ENCODE measurements at places on chromosomes 3 and 15.

- peak; percentile 25 for DNase-seq
These were observed 61.6 kb downstream of the TPRG1 start for GRCh38 chr3:189233225-189233858.

- DNase-seq, result no peak
These were observed 355.8 kb downstream of the MCTP2 start for GRCh38 chr15:94587113-94587512.

- peak; percentile 3 for DNase-seq
These were observed 208.3 kb downstream of the TBC1D2B start for GRCh38 chr15:77869021-77869895.

GRCh38 chr15:85607842-85608241 is 186.9 kb downstream of the KLHL25 start:
- DNase-seq, result no peak

GRCh38 chr15:60634815-60635214 is 155.9 kb upstream of the ICE2 start:
- DNase-seq, result no peak

DNA sequence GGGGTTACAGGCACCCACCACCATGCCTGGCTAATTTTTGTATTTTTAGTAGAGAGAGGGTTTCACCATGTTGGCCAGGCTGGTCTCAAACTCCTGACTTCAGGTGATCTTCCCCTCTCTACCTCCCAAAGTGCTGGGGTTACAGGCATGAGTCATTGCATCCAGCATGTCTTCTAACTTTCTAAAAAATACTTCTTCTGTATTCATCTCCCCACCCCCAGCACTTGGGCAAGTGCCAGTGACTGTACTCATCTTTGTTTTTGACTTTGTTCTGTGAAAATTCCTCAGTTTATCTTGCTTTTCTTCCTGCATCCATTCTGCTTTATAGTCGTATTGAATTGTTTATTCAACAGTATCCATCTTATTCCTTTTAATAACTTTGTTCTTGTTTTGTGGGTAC is 47.6 kb downstream of the ARIH1 start:
- DNase-seq, result no peak

GRCh38 chr3:173976281-173976680 is 578.7 kb downstream of the NLGN1 start:
- no peak for DNase-seq

DNA sequence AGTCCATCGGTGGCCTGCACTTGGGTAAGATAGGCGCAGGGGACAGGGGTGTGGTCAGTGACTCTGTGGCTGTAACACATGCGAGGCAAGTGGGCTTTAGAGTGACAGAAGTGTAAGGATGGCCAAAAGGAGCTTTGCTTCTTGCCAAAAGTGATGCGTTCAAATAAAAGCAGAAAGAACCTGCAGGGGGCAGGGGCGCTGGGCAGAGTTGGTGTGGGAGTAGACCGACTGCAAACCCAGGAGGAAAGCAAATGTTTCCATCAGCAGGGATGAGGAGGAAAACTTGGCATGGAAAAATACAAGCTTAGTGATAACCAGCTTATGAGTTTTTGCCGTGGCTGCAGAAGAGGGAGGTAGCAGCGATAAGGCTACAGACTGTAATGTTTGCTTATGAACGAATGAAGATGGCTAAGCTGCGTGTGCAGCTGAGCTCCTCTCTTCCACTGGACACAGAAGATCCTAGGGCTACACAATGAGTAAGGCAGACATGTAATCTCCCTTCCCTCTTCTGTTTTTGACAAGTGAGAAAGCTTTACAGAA is 149.4 kb downstream of the WNT5A start:
- DNase-seq, result no peak

- DNase-seq, result no peak
These were observed 14.5 kb upstream of the VGLL4 start for GRCh38 chr3:11658180-11658579.

DNA sequence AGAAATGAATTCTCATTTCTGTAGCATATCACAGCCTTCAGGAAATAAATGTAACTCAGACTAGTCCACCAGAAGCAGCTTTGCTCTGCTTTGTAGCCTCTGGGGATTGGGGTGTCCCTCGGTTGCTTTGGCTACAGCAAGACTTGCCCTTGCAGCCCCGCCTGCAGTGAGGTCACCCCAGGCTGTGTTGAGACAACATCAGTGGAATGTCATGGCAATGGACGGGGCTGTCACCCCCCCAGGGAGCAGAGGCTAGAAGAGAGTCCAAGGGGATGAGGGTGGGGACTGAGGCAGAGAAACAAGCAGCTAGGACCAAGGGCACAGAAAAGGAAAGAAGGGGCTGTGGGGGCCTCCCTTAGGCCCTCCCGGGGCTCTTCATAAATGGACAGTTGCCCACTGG is 854 bp downstream of the CLEC3B start:
- DNase-seq, result peak; percentile 88

GRCh38 chr15:33200444-33200843 is 5.9 kb upstream of the FMN1 start:
- no peak for DNase-seq

DNA sequence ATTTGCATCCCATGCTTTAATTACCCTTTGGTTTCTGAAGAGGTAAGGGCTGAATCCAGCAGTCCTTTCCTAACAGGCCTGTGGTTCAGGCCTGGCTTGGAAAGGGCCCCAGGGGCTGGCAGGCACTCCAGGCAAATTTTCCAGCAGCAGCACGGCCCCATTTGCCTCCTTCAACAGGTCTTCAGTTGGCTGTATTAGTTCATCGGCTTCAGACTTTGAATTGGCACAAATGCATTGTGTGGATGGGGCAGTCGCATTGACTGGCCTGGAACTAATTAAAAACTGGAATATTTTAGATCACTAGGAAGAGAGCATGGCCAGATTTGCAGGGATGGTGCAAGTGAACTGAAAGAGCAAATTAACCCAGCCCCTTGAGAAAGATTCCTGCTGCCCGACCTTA is 207.8 kb upstream of the MCTP2 start:
- no peak for DNase-seq

GRCh38 chr3:187833799-187834578 is 88.7 kb upstream of the BCL6 start:
- DNase-seq, result no peak

DNA sequence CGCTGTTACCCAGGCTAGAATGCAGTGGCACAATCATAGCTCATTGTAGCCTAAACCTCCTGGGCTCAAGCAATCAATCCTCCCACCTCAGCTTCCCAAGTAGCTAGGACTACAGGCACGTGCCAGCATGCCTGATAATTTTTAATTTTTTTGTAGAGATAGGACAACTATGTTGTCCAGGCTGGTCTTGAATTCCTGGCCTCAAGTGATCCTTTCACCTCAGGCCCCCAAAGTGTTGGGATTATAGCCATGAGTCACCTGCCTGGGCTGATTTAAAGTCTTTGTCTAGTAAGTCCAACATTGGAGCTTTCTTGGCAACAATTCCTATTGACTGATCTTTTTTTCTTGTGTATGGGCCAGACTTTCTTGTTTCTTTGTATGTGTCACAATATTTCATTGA is 28.1 kb downstream of the SPINK8 start:
- DNase-seq, result no peak

DNA sequence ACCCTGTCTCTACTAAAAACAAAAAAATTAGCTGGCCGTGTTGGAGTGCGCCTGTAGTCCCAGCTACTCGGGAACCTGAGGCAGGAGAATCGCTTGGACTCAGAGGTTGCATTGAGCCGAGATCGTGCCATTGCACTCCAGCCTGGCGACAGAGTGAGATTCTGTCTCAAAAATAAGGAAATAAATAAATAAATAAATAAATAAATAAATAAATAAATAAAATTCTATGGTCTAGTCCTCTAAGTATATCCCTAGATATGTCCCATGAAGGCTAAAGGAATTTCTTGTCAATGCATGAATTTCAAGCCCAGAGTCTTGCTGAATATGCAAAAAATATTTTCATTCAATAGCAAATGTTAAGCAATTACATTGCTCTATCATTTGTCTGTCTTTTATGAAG is 149.0 kb downstream of the EPHA3 start:
- no peak for DNase-seq

DNA sequence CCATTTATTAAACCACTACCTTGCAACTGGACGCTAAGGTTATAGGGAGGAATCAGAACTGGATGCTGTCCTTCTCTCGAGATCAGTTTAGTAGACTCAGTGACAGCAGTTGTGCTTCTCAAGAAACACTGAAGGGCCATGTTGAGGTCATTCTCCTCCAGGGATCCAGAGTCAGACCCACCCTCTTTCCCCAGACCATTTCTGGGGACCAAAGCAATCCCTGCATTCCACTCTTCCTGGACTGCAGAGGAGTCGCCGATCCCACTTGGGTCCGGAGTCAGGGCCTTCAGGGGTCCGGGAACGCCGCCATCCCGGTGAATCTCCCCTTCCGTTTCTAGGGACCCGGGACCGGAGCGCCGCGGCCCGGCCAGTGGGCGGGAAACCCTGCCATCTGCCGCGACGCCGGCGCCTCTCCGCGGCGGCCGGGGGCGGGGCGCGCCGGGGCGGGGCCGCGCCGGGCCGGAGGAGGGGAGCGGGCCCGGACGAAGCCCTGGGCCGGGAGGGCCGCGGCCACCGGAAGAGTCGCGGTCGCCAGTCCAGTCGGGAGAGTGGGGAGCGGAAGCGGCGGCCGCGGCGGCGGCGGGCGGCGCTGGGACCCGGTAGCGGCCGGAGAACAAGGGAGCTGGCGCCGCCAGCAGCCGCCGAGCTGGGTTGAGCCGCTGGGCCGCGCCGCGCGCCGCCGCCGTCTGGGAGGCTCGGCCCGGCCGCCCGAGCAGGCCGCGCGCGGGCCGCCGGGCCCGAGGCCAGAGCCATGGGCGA is at the start of gene DVL3:
Gene DVL3 (plus strand): TSS at position 493 of the 759 bp plus-strand sequence. CDS start 259 bp downstream, at position 752.
- peak; percentile 78 for DNase-seq

- DNase-seq, result no peak
These were observed 42.0 kb downstream of the CRYBG3 start for GRCh38 chr3:97863775-97864174.

DNA sequence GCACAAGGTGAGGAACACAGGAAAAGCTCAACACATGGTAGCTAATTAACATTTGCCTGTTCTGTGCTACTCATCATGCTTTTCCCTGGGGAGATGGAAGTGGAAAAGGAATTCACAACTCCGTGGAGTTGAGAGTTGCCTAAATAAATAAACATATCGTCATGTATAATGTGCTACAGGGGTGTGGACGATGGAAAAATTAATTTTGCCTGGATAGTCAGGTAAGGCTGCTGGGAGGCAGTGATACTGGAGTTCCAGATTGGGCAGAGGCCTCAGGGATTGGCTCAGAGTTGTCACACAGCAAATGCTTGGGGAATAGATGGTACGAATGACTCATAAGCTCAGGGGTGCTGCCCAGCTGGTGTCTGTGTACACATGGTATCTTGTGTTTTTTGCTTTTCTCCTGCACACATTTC is 3.1 kb upstream of the ABHD6 start:
- DNase-seq, result no peak

DNA sequence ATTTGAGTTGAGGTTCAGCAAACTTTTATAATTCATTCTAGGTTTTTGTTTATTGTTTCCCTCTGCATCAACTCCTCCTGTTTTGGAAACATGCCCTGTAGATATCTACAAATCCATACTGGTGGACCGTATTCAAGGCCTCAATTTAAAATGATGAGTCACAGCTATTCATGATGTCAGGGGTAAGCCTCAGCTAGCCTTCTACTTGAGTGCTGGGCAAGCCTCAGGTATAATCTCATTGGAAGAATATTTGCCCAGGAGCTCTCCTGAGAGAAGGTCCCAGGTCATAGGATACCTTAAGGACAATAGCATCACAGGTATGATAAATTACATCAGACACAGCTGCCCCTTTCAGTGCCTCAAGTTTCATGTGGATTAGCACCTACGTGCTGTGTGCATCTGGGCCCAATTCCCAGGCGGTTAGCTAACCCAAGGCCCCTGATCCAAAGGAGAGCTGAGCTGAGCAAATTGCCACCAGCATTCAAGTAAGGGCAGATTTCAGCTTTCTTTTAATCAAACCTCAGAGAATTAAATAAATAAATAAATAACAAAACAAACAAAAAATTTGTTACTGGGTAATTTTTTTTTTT is 87.5 kb downstream of the KCNMB2 start:
- no peak for DNase-seq

DNA sequence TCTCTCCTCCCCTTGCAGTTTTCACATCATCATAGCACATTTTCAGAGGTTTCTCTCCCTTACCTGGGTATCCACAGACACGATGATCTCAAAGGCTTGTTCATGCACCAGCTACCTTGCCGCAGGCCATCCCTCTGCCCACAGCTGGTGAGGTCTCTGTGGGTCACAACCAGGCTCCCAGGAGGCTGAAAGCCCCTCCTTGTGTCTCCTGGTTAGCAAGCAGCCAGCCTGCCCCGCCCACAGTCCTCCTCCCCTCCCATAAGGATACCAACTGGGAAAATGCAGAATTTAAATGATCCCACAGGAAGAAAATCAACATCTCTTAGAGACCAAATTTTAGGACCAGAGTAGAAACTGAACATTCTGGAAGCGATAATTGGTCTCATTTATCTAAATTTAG is 213.5 kb upstream of the PPP2R3A start:
- DNase-seq, result no peak

DNA sequence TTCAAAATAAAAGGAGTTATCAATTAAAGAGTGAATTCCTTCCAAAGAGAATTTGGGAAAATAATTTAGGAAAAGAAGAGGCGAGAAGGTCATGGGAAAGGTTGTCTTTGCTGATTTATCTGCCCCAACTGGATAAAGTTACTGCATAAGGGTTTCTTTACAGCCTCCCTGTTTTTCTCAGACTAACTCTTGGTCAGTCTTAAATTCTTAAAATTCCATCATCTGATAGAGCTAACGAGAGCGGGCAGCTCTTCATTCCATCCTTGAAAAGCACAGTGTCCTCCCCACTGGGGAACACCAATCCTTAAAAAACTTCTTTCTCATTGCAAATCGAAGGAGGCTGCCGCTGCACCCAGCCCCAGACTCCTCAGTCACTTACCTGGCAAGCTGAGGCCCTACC is 107.2 kb downstream of the PGPEP1L start:
- no peak for DNase-seq

DNA sequence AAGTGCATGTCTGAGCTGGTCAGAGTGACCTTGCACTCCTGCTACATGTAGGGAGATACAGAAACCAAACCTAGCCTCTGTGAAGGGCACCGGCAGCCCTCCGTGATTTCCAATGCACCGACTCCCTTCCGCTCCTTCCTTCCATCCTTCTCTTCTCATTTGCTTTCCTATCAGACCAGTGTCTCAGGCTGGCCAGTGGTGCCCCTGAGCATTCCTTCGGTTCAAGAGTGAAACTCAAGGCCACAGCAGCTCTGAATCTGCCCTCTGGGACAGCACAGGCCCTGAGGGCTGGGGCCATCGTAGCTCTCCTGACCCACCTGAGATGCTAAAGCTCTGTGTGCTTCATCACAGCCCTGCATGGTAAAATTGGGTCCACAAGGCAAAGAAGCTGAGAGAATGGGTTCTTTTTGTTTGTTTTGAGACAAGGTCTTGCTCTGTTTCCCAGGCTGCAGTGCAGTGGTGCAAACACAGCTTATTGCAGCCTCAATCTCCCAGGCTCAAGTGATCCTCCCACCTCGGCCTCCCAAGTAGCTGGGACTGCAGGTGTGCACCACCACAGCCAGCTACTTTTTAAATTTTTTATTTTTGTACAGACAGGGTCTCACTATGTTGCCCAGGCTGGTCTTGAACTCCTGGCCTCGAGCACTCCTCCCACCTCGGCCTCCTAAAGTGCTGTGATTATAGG is 2.3 kb upstream of the BMF start:
- DNase-seq, result no peak
